ENCODE measurements at places on chromosomes 3 and 15.

- DNase-seq = peak; percentile 66
These were observed 90.6 kb upstream of the AKAP13 start for GRCh38 chr15:85289677-85290365.

DNA sequence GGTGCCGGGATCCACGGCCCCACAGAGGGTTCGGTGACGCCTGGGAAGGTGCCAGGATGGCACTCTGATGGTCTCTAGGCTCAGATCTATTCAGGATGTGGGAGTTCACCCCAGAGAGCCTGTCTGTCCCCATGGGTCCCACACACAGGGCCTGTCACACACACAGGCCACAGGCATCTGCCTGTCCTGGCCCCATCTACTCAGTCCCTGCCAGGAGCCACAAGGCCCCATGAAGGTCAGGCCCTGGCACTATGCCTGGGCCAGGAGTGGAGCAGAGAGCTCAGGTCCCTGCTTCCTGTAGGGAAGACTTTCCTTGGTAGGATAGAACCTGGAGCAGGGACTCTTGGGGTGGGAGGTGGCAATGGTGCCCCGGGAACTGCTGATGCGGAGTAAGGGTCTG, 49.0 kb upstream of the FURIN start:
- DNase-seq = no peak

- no peak for DNase-seq
These were observed 65.4 kb upstream of the ITGA11 start for GRCh38 chr15:68497206-68497910.

- DNase-seq = no peak
These were observed 87.0 kb upstream of the IGF1R start for GRCh38 chr15:98561169-98561941.

- DNase-seq = no peak
These were observed 190.4 kb downstream of the MBNL1 start for GRCh38 chr3:152459118-152459515.

GRCh38 chr3:64673159-64673715, 14.6 kb downstream of the ADAMTS9 start:
- no peak for DNase-seq

DNA sequence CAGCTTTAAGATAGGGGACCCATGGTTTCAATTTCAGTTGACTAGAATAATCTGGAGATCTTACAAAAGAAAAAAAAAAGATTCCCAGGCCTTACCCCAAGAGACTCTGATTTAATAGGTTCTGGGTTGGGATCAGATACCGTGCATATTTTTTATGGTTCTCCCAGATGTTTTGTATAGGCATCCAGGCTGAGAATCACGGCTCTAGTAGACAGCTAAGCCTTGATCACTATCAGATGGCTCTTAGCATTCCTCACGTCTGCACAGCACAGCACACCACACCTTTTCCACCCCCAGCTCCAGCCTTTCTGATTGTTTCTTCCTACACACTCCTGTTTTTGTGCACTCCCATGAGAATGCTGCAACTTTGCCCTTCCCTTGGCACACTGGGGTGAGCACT, 40.8 kb downstream of the TMEM45A start:
- no peak for DNase-seq

GRCh38 chr3:125351814-125352456, 23.2 kb downstream of the ZNF148 start:
- no peak for DNase-seq

Measured in NCI-H774 (cell line).